Activated CD4-positive, CD25-positive, alpha-beta regulatory T cell (primary cell): ENCODE measurements at places on chromosomes 3 and 15.
A peak's percentile ranks its signal among the peaks of the same experiment; 100 is the strongest.

GRCh38 chr3:69842789-69843188 lies 103.5 kb downstream of the MITF start:
- DNase-seq = no peak

GRCh38 chr15:58562135-58562534 lies 130.3 kb downstream of the LIPC start:
- DNase-seq = no peak

DNA sequence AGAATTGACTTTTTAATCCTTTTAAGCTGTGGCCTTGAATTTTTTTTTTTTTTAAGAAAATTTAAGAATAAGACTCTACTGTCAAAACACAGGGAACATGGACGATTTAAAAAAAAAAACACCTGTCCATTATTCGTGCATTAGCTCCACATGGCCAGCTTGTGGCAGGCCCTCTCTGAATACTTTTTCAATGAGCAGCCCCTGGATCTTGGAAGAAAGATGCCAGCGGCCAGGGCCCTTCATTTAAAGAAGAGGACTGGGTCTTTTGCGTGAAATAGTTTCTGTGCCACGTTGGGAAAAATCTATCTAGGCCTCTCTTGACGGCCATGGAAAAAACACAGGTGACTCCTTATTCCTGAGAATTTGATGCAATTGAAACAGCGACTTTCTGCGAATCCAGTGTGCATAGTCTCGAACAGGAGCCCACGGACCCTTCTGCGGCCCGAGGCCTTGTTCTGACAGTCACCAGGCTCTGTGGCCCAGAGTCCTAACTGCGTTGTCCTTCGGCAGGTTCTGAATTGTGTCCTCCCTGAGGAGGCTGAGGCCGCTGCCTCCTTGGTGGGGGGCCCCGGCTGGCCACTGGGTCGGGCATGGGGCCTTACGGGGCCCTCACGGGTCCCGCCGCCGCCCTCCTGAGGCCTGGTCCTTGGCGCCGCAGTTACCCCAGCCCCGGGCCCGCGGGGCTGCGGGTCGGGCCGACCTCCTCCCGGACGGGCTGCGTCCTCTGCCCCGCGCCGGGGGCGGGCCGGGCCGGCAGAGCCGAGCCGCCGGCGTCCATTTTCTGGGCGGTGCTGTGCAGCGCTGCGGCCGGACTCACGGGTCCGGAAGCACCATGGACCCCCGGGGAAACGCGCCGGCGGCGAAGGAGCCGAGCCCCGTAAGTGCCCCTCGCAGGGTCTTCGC lies 33.5 kb downstream of the ZBTB38 start:
- DNase-seq = peak; percentile 18

DNA sequence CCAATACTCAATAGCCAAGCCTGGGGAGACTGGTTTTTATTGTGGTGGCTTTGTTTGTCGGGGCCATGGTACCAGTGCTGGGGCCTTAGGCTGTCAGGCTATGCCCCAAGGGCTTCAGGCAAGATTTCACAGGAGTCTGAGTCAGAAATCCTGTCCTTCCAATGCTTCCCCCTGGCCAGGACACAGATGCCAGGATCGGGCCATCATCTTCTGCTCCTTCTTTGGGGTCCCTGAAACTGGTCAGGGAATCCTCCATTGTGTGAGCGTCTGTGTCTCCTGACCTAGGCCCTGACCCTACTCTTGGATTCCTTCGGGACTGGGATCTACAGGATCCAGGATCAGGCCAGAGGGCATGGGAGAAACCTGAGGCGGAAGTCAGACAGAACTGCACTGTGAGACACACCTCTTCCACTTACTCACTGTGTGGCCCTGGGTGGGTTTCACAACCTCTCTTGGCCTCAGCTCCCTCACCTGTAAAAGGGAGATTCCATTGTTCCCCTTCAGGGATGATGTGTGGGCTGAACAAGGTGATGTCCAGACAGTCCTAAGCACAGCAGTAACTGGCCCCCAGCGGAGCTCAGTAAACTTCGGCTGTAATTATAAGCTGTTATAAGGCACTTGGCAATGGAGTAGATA lies 292.7 kb downstream of the UACA start:
- no peak for DNase-seq

DNA sequence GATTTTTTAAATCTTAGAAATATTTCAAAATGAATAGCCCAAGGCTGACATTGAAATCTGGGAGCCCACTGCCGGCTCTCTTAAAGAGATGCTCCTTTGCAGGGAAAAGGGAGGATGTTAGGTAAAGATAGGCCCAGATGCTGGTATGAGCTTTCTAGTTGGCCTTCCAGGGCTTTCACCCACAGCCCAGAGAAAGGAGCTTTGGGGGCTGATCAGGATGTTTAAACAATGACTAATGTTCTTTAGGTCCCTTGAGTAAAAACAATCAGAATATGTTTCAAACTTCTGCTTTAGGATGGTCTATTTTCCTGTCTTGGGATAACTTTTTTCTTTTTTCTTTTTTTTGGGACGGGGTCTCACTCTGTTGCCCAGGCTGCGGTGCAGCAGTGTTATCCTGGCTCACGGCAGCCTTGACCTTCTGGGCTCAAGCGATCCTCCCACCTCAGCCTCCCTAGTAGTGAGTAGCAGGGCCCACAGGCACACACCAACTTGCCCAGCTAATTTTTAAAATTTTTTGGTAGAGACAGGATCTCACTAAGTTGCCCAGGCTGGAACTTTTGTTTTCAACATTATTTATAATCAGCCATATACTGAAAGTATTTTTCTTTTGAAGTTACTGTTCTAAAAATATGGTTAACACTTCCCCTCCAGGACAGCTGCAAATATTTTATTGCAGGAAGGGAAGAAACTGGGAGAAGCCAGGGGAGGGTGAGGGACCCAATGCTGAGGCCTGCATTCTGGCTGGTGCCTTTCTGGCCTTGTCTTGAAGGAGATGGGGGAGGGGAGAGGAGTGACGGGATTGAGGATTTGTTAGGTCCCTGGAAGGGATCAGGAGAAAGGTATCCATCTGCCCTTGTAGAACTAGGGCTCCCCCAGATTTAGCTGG lies 70.1 kb downstream of the TRAK1 start:
- DNase-seq = no peak

GRCh38 chr3:140178482-140178881 lies 243.5 kb downstream of the CLSTN2 start:
- no peak for DNase-seq

DNA sequence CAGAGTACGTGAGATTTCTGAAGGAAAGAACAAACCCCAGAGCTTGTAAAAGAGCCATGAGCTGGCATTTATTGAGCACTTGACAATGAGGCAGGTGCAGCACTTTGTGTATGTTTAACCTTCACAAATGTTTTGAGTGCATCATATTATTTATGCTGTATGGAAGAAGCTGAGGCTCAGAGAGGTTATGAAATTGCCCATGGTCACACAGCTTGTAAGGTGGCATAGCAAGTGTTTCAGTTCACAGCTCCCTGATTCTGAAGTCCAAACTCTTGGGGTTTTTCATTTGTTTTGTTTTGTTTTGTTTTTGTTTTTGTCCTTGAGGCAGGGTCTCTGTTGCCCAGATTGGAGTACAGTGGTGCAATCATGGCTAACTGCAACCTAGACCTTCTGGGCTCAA lies 25.1 kb upstream of the ADAMTS7 start:
- no peak for DNase-seq
